BJ (cell line): ENCODE measurements at places on chromosomes 11 and 22.

GRCh38 chr11:134483857-134484256 is 71.8 kb upstream of the B3GAT1 start:
- no peak for DNase-seq

- DNase-seq = no peak
Observed at GRCh38 chr22:29748248-29748893, 18.4 kb downstream of the ZMAT5 start.

DNA sequence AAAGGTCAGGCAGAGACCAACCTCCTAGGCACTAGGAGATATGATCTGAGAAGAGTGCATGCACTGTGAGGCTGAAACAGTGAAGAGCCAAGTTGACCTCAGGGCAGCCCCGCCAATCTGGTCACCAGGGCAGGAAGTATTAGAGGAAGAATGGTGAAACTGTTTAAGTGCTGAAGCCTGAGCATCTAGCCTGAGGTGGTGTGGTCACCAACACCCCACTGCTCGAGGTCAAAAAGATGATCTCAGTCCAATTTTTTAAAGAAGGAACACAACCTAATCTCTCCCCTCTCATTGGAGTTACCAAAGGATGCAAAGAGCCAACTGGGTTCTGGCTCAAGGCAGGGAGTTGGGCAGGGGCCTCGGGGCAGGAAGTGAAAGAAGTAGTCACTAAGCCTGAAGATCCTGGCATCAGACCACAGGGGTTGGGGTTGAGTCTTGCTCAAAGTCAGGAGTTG is 4.0 kb downstream of the APBB1 start:
- no peak for DNase-seq

- DNase-seq = no peak
Observed at GRCh38 chr11:119539583-119539982, 116.6 kb upstream of the THY1 start.
